ENCODE measurements at places on chromosomes 7 and 10. TPM values are rescaled to one million over a fixed set of nuclear protein-coding genes. Genes with fewer than 3 reads are reported as not detected.

GRCh38 chr10:18252086-18252485 is 111.9 kb downstream of the CACNB2 start:
- DNase-seq: no peak

DNA sequence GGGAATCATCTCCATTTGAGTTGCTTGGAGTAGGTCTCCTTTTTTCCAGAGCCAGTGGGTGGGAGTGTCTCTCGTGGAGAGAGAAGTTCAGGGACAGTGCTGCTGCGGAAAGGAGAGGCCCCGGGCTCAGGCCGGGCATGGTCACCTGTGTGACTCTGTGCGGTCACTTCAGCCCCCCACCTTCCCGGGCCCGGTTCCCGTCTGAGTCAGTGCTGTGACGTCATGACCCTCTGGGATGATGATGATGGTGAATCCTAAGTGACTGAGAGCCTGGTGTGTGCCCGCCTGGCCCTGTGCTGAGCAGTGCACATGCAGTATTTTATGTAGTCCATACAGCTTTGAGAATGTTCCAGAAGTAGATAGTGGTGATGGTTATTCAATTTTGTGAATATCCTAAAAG is 32.6 kb upstream of the AP5Z1 start:
- no peak for DNase-seq

DNA sequence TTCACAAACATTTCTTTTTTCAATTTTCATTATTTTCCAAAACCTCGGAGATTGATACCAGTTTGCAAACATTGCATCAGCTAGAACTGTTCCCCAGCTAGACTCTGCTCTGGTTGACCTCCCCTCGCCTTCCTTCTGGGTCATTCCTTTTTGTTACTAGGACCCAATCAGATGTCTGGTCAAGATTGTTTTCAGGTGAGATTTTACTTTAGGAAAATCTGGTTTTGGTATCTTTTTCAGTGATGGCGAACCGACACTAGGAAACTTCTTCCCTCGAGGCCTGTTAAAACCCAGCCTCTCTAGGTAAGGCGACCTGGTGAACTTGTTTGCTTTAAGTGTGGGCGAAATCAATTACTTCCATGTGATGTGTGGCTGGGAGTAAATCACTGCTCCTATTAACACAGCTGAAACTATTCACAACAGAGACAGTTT is 8.4 kb downstream of the PROSER2 start:
- DNase-seq: no peak

- no peak for DNase-seq
Observed at GRCh38 chr7:100119970-100120732, 717 bp downstream of the CNPY4 start.

The ECHDC3 gene
- 3.7 TPM for total RNA-seq

The CUBN gene
- total RNA-seq: 2.1 TPM

The MTERF1 gene
- 7.2 TPM for total RNA-seq

DNA sequence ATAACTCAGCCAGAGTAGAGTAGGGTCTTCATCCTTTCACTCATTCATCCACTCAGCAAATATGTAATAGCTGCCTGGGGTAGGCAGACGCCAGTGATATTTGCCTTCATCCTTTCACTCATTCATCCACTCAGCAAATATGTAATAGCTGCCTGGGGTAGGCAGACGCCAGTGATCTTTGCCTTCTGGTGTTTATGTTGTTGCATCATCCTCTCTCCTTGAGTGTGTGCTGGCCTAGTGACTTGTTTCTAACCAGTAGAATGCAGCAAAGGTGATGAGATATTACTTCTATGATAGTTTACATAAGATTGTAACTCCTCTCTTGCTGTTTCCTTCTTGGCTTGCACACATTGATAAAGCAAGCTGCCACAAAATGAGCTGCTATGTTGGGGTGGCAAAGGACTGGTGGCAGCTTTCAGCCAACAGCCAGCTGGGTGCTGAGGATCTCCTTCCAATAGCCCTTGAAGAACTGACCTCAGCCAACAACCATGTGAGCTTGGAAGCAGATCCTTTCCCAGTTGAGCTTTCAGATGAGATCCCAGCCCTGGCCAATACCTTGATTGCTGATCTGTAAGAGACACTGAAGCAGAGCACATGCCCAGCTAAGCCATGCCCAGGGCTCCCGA is 23.2 kb upstream of the MTPN start:
- no peak for DNase-seq

The SPDYE9 gene
- total RNA-seq: not detected

GRCh38 chr10:69359594-69359993 is 57.1 kb downstream of the TACR2 start:
- DNase-seq: no peak

GRCh38 chr10:2019281-2019680 is 282.0 kb upstream of the ADARB2 start:
- DNase-seq: no peak

DNA sequence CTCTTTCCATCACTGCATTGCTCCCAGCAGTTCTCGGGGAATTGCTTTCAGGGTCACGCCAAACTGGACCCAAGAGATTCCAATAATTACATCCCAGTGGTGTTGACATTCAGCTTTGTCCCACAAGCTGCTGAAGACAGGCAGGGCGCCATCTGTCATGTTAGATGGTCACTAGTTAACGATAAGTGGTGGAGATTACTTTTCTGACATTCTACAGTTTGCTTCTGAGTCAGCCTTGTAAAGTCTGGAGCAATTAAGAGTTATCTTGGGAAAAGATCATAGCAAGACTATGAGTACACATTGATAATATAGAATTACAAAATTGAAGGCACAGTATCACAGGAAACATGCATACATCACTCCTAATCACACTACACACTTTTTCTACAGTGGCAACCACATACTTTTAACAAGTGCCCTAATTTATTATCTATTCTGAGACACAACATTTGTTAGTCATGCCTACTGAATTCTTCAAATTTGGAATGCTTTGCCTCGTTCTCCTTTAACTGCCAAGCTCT is 41.9 kb downstream of the SEMA3C start:
- DNase-seq: no peak

The AGMO gene
- not detected for total RNA-seq

GRCh38 chr7:5677538-5678294 is 103.7 kb downstream of the RNF216 start:
- DNase-seq: no peak

The RNF32 gene
- total RNA-seq: 0.15 TPM

DNA sequence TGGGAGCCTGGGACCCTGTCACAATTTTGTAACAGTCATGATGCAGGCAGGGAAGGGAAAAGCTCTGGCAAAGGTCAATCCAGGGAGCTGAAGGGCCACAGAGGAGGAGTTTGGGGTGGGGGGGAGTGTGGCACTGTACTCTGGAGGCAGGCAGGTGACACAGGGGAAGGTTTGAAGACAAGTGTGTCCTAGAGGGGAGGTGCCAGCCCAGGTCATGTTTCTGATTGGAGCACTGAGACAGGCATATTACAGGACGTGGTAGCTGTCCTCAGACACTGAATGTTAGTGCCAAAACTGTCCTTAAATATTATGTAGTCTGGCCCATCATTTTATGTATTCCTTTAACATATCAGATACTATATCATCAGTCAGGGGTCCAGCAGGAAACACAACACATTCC is 75.6 kb upstream of the LRRC4 start:
- DNase-seq: no peak

GRCh38 chr7:69817841-69818635 is 219.8 kb downstream of the AUTS2 start:
- DNase-seq: no peak

DNA sequence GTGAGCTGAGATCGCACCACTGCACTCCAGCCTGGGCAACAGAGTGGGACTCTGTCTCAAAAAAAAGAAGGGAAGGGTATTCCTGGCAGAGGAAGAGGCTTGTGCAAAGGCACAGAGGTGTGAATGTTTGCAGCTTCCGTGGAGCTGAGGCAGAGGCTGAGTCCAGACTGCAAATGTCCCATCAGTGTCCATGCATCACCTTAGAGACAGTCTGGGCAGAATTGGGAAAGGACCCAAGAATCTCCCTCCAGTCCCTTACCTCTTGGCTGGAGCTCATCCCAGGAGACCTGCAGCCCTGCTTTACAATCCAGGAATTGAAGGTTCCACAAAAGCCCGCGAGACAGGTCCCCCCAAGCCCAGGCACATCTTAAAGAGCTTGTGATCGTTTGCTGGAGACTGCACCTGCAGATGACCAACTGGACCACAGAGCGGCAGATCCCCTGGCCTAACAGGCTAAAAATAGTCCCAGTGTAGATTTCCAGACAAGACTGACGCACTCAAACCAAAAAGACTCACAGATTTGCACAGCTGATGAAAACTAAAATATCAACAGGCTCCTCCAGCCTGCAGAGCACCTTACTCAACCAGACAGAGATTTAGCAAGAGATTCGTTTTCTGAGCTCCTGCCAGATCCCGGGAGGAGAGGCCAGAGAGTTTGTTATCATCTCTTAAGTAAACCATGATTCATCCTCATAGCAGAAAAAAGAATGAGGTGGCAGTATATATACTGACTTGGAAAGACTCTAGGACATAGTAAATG is 22.9 kb upstream of the NANOS1 start:
- no peak for DNase-seq

GRCh38 chr7:96614154-96614867 is 95.3 kb downstream of the SEM1 start:
- no peak for DNase-seq

The KCP gene
- total RNA-seq: not detected

GRCh38 chr10:116469437-116469836 is 41.8 kb downstream of the PNLIPRP3 start:
- DNase-seq: no peak

The RBP4 gene
- total RNA-seq: not detected

- DNase-seq: no peak
Observed at GRCh38 chr7:21364801-21365271, 63.0 kb upstream of the SP4 start.

The ETV1 gene
- 15.2 TPM for total RNA-seq

The AKR1C4 gene
- total RNA-seq: not detected

The NEUROG3 gene
- not detected for total RNA-seq

The PRPS1L1 gene
- not detected for total RNA-seq

The NDUFA5 gene
- 28.0 TPM for total RNA-seq

GRCh38 chr7:38025815-38026214 is 105.4 kb downstream of the EPDR1 start:
- no peak for DNase-seq

DNA sequence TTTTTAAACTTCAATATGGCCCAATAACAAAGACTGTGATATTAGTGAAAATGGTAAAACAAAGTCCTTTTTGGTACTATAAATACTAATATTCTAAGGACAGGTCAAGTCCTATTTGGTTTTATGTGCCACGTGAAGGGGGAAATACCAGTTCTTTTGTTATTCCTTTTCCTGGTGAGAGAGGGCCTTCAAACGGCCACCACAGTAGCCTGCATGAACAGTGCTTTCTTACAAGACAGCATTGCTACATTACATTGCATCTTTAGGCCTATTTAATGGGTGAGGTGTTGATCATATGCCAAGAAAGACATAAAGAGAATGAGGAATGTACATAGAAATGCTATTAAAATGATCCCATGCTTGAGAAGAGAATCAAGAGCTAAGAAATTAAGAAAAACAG is 214.8 kb downstream of the LRRTM3 start:
- DNase-seq: no peak

DNA sequence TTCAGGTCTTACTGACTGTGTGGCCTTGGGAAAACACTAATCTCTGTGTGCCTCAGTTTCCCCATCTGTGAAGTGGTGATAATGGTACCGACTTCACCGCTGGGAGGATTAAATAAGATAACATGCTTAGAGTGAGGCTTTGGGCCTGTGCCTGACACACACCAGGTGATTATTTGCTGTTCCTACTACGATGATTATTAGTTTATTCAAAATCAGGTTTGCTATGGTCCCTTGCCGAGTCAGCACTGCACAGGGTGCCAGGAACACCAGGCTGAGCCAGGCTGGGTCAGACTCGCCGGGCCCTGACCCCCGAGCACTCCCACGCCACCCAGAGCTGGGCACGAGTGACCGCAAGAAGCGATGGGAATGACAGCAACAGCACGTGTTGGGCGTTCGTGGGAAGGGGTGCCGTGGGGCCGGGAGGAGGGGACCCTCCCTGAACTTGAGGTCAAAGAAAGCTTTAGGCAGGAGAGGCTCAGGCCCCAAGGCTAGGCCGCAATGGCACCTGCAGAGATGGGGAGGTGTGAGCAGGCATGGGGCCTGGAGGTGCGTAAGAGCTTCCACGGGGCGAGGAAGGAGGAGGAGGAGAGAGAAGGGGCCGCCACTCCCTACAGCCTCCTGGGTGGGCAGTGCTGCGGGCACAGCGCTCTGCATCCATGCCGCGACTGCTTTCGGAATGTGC is 325.4 kb downstream of the DNAJB6 start:
- no peak for DNase-seq

DNA sequence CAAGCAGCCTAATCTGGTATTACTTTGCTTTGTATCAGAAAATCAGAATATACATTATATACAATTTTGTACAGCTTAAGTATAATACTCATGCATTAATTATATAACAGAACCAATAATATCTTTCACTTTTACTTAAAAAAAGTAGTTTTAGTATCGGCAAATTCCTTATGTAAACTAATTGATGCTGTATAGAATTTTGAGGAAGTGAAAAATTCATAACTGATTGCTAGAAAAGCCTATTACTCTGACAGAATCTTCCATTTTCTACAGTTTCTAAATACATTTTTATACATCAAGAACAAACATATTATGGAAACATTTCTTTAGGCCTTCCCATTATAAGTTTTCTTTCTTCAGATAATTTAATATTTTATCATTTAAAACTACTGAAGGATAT is 124.0 kb upstream of the GPR22 start:
- no peak for DNase-seq

The ANXA8L1 gene
- total RNA-seq: 0.06 TPM

GRCh38 chr10:125333209-125333591 is 172.8 kb upstream of the CTBP2 start:
- no peak for DNase-seq

- no peak for DNase-seq
Observed at GRCh38 chr10:1102831-1103230, 46.6 kb downstream of the WDR37 start.

DNA sequence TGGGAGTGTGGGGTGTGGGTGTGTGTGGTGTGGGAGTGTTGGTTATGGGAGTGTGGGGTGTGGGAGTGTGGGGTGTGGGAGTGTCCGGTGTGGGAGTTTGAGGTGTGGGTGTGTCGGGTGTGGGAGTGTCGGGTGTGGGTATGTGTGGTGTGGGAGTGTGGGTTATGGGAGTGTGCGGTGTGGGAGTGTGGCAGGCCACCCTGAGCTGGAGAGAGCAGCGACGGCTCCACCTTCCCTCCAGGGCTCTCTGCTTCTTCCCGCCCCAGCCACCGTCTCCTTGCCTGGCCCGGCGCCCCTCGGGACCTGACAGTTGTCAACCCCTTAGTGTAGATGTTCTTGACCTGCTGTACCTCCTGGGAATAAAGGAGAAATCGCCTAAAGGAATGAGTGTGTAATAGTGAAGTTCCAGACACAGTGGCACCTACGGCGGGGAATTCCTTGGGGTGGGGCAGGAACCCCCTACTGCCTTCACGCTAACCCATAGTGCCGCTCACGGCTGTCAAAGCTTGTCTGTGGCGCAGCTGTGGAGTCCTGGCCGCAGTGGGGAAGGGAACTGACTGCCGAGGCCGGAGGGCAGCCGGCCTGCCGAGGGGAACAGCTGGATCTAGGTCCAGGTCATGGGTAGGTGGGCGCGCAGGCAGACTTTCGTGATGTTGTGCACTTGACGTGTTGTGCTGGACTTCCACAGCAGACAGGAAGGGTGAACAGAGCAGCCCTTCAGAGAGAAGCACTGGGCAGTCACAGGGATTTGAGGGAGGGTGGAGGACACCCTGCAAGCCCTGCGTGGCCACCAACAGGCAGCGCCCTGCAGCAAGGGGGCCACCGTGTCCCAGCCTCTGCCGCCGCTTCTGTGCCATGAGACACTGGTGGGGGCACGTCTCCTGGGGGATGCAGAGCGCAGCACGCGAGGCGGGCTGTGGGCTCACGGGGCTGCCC is 49.0 kb upstream of the EN2 start:
- DNase-seq: no peak

Data from glomerular endothelial cell (primary cell).